ENCODE measurements at places on chromosomes 11 and 22.

DNA sequence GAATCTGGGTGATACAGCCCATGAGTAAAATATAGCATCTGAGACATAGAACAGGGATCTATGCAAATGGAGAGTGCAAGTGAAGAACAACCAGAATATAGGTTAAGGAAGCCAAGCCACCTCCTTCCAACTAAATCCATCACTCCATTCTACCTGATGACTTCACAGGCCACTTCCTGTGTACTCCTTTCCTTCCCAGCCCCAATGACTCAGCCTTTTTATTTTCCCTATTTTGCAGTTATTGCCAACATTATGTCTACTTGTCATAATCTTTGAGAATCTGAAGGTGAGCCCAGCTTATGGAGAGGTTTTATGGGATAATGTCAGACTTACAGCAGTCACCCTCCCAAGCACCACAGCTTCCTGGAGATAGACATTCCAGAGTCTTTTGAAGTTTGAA lies 1.4 kb upstream of the OR52M1 start:
- no peak for DNase-seq

DNA sequence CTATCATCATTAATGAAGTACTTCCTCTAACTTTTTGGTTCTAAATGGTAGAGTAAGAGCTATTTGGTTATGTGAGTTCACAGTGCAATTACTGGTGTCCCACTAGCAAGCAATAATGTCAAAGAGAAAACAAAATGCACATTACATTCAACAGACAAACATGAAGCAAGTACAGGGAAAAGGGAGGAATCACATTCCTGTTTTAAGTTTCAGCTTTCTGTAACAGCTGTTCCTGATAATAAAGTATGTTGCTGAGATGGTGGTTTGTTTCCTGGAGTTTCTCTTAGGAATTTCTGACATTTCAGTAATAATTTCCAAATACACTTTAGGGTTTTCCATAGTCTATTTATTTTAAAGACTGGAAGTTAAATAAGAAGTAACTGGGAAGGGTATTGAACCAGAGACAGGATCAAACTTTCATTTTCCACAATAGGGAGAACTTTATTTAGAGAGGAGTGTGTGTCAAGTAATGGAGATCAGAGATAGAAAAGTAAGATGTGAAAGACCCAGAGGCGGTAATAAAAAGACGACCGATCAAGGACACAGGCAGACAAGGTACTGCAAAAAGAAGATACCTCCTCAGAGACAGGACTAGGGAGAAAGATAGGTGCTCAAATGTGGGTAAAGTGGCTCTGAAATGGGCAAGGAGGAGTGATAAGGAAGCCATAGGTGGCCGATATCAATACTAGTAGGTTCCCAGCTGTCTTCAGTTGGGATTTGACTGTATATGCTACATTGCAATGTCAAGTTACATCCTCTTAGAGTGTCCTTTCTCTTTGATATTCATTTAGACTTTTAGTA lies 20.8 kb upstream of the CLNS1A start:
- DNase-seq = no peak

GRCh38 chr22:47036936-47037485 lies 274.6 kb downstream of the TBC1D22A start:
- DNase-seq = no peak

GRCh38 chr22:20283674-20284066 lies 15.6 kb upstream of the RTN4R start:
- DNase-seq = peak; percentile 60

GRCh38 chr11:36395978-36396736 lies 100.1 kb downstream of the PRR5L start:
- no peak for DNase-seq

- no peak for DNase-seq
Observed at GRCh38 chr11:71148716-71149115, 103.7 kb downstream of the SHANK2 start.

GRCh38 chr11:9574622-9575259 lies 1.3 kb downstream of the WEE1 start:
- DNase-seq = no peak

- DNase-seq = no peak
Observed at GRCh38 chr11:93623179-93623578, 38.3 kb upstream of the CEP295 start.

DNA sequence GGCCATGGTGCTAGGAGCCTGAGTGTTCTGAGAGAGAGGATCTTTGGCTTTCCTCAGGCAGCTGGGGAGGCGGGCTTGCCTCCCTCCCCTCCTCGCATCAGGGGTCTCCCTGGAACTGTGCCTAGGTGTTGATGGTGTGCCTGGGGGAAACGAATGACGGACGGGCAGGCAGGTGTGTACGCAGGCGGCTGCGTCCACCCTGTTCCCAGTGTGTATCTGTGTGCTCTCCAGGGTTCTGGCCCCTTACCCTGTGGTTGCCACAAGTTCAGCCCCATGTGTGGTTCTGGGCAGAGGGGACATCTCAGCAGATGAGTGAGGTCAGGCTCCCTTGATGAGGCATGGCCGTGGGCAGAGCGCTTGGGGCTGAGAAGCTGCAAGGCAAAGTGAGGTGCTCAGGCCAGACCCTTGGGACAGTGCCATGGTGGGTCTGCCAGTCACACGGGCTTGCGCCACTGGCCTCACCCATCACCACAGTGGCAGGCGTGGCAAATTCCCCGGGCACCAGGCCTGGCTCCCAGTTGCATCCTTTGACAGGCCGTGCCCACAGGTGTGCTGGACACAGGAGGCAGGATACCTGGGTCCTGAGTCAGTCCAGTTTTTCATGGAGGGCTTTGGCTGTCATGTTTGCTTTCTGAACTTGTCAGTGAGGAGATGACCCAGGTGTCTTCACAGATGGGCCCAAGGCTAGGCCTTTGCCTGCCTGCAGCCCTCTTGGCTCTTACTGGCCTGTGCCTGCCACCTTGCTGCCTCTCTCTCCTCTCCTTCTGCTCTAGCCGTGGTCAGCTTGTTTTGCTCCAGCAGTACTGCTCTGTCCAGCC lies 27.3 kb downstream of the GNAZ start:
- DNase-seq = no peak

DNA sequence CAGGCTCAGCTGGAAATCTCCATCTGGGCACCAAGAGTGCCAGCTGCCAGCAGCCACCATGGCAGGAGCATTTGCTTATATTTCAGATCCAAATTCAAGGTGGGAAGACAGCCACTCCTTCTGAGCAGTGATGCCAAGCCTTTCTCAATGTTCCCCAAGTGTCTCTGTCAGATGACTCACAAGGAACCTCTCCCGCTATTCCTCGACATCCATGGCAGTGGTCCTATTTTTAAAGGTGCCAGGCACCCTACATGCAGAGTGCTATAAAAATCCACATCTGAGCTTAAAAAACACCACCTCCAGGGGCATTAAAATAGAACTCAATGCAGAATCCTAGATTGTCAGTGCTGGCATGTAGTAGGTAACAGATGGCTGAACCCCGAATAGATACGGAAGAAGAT lies 112.1 kb downstream of the SLC1A2 start:
- DNase-seq = no peak

DNA sequence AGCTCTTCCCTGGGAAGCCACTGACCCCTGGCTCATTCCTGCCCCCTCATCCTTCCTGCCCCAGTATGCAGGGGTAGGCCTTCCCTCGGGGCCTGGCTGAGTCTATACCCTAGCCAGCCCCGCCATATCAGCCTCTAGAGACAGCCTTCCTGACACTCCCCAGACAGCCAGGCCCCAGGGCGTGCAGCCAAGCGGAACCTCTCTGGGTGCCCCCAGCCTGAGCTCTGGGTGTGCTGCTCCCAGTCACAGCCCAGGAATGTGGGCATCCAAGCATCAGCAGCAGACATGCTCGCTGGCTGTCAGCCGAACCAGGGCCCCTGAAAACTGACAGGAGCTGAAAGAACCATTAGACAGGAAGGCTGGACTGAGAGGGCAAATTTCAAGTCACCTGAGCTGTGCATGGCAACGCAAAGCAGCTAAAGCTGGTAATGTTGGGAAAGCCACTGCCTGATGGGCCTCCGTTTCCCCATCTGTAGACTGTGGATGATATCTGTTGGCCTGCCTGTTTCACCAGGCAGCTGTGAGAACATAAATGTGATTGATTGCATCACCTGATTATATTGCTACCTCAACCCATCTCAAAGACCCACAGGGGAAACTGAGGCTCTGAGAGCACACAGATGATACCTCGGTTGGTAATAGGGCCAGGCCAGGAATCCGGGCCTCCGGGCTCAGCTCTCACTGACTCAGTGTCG lies 93.2 kb downstream of the LRRC32 start:
- peak; percentile 79 for DNase-seq

DNA sequence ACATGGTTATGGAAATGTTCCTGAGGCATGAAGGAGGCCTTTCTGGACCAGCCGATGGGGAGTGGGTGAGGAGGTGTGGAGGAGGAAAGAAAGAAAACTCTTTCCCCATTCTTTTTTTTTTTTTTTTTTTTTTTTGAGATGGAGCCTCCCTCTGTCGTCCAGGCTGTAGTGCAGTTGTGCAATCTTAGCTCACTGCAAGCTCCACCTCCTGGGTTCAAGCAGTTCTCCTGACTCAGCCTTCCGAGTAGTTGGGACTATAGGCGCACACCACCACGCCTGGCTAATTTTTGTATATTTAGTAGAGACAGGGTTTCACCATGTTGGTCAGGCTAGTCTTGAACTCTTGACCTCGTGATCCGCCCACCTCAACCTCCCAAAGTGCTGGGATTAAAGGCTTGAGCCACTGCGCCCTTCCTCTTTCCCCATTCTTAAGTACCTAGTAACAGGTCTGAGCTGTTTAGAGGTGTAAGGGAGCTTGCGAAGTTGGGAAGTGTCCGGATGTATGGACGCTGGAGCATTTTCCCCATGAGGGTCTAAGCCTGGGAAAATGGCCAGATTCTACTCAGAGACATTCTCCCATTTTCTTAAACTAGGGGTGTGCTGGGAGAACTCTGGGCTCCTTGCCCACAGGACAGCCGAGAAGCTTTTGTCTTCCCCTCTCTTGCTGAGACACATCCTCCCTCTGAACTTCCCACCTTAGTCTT lies 135.8 kb downstream of the TEAD1 start:
- no peak for DNase-seq

GRCh38 chr11:44670794-44671193 lies 56.0 kb upstream of the TSPAN18 start:
- DNase-seq = no peak

DNA sequence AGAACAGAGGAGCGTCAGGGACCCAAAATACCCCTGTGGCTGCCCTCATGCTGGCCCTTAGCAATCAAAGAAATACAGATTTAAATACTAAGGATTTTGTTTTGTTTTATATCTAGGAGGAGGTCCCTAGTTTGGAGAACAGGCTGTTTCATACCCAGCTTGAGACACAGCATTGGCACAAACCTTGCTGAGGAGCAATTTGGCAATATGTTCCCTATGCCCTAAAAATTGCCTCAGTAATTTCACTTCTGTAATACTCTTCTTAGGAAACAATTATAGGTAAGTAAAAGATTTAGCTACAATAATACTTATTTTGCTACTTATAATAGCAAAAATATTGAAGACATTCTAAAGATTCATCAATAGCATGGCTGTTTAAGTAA lies 37.0 kb downstream of the TSKU start:
- no peak for DNase-seq

GRCh38 chr22:35582861-35583670 lies 34.1 kb downstream of the MB start:
- DNase-seq = peak; percentile 72

DNA sequence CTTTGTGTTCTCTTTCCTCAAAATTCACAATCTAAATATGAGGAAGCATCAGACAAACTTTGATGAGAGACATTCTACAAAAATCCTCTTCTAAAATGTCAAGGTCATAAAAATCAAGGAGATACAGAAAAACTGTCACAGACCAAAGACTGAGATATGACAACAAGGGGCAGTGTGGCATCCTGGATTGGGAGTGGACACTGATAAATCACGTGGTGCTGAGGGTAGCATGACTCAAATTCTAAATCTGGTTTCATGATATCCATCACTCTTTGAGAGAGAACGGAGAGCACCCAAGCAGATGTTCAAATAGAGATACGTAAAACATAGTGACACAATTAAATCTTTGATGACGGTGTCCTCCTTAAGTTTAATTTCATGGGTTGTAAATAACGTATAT lies 13.0 kb upstream of the CARD18 start:
- no peak for DNase-seq

- DNase-seq = no peak
Observed at GRCh38 chr11:101923554-101923953, 7.2 kb upstream of the ANGPTL5 start.

- no peak for DNase-seq
Observed at GRCh38 chr11:111330234-111330893, 32.0 kb downstream of the POU2AF3 start.

GRCh38 chr11:134677891-134678551 lies 266.0 kb upstream of the B3GAT1 start:
- no peak for DNase-seq

- no peak for DNase-seq
Observed at GRCh38 chr11:116725434-116726221, 47.2 kb downstream of the BUD13 start.

DNA sequence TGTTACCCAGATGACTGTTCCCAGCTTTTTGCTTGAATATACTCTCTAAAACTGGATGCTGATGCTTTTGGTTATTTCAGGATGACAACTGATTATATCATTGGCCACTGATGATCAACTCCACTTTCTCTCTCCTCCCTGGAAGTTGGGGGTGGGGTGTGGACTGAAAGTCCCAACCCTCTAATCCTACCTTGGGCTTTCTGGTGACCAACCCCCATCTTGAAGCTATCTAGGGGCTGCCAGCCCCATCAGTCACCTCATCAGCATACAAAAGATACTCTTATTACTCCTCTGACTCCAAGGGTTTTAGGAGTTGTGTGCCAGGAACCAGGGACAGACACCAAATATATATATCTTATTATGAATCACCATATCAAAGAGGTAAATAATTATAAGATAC lies 69.3 kb downstream of the SLC25A17 start:
- DNase-seq = no peak

- DNase-seq = no peak
Observed at GRCh38 chr11:9855579-9856287, 191.9 kb downstream of the SWAP70 start.

- DNase-seq = peak; percentile 61
Observed at GRCh38 chr11:132632641-132633124, 899.6 kb downstream of the OPCML start.

GRCh38 chr11:4032097-4032496 lies 62.5 kb upstream of the RRM1 start:
- no peak for DNase-seq

DNA sequence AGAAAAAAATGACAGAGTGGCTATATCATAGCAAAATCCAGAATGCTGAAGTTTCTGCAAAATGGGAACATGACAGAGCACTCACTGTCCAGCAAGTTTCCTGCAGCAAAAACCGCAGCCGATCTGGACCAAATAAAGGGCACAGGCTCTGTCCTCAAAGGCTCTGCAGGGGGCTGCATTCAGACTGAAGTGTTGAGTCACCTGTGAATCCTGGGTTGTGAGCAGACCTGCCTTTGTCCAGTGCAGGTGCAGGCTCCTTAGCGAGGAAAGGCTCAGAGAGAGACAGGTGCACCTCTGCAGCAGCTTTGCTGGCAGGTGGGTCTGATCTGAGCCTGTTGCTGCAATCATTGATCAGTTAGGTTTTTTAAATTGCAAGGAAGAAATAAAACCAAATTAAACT lies 29.3 kb upstream of the NFAM1 start:
- no peak for DNase-seq
